Mucosa of descending colon (tissue), 3 donors: ENCODE measurements at places on chromosomes 2 and 18. TPM values are rescaled to one million over a fixed set of nuclear protein-coding genes. Genes with fewer than 3 reads are reported as not detected.

The ABCG5 gene
- not detected for total RNA-seq

The STON1 gene
- 118 TPM for total RNA-seq

The PAX3 gene
- not detected for total RNA-seq

The TMEM37 gene
- 173 TPM for total RNA-seq

The DNAH6 gene
- total RNA-seq, result 1.3 TPM

The COMMD1 gene
- total RNA-seq, result 21.5 TPM

The CAPN13 gene
- total RNA-seq, result 61.9 TPM

The LYG2 gene
- not detected for total RNA-seq

The GPR75 gene
- total RNA-seq, result 2.1 TPM

The IL1RN gene
- total RNA-seq, result 0.17 TPM

The LAMA3 gene
- 62.0 TPM for total RNA-seq

The ERICH2 gene
- not detected for total RNA-seq

The PRKAG3 gene
- not detected for total RNA-seq

The PFN4 gene
- not detected for total RNA-seq

The SCN2A gene
- not detected for total RNA-seq

The SERPINB5 gene
- 0.63 TPM for total RNA-seq

The ATRAID gene
- total RNA-seq, result 88.8 TPM

The BOLL gene
- 0.14 TPM for total RNA-seq

The RNU2-63P gene
- total RNA-seq, result 2.9 TPM

The WIPF1 gene
- 15.3 TPM for total RNA-seq

The DNER gene
- 8.4 TPM for total RNA-seq

The GNLY gene
- 6.5 TPM for total RNA-seq

The SERPINB3 gene
- not detected for total RNA-seq

The AKAIN1 gene
- total RNA-seq, result not detected

The PRKRA gene
- total RNA-seq, result 31.5 TPM

The XRCC5 gene
- 175 TPM for total RNA-seq

The SP140L gene
- 35.7 TPM for total RNA-seq

The CPS1 gene
- total RNA-seq, result 1.5 TPM

The SCG2 gene
- total RNA-seq, result 3.5 TPM

The DSC1 gene
- 0.07 TPM for total RNA-seq

The SLC38A11 gene
- total RNA-seq, result 2.5 TPM

The MGAT5 gene
- 56.5 TPM for total RNA-seq

The FBXO48 gene
- total RNA-seq, result 2.6 TPM

The EN1 gene
- not detected for total RNA-seq

The TEX44 gene
- total RNA-seq, result not detected
